ENCODE measurements at places on chromosomes 5 and 9.

DNA sequence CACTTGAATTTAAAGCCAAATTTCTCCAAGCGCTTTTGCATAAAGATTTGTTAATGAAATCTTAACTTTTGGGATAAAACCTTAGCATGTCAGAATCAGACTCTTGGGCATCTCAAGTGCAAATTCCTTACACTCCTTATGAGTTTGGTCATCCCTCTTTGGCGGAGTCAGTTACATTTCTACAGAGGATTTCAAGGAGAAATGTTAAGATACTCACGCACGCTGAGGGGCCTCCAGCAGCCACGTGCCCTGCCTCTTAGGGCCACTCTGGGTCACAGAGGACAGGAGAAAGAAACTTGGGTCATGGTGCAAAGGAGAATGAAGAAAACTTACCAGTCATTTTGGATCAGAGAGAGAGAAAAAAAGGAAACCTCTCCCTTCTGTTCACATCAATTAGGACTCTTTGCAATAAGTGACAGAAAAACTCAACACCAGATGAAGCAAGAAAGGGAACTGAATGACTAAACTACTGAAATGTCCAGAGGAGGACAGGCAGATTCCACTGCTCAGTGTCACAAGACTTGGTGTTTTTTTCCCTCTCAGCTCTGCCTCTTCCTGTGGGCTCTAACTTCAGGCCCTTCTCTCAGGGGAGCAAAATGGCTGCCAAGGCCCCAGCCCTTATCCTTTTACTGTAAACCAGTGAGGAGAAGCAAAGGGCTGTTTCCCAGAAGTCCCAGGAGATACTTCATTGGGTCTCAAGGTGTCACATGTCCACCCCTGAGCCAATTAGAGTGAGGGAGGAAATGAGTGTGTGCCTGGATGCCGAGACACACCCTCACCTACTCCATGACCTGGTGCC, 63.3 kb upstream of the NFIL3 start:
- no peak for DNase-seq

- no peak for DNase-seq
Measured at GRCh38 chr5:172123269-172123692, 64.7 kb downstream of the STK10 start.

DNA sequence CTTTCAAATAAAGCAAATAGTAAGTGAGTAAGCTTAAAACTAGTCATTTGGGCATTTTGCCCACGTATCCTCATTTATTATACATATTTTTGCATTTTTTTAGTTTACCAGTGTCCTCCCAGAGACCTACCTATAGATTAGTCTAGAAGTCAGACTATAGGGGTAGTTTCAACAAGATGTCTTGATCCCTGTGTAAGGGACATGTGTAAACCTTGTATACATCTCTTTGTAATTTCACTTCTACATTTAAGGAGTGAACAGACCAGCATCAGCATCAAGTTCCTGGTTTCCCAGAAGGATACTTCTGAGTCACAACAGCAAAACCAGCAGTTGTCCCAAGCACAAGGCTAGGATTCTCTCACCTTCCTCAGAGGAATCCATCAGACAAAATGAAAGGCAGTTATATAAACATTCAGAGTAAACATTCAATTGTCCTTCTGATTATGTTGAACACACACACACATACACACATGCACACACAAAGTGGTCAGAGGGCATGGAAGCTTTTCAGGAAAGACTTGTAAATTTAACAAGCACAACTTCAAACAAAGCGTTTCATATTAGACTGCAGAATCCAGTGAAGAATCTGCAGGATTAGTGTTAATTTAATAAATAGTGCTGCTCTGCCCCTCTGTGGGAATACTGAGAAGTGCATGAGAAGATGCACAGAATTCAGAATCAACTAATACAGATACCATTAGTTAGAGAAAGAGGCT, 55.4 kb downstream of the HINT1 start:
- no peak for DNase-seq

DNA sequence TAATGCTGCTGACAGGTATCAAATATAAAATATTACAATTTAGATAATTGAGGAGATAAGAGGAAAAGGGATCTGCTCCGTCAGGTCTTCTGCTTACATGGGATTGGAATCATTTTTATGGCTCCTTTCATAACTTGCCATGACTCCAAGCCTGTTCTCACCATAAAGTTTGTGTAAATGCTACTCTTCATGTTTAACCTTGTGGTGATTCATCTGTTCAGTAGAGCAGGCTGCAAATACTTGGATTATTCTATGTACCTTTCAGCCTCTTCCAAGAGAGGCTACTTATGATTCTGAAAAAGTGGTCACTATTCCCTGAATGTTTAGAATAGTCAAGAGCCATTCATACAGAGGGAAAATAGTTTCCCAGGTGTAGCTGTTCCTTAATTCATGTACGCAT, 66.9 kb downstream of the SLC44A1 start:
- no peak for DNase-seq

DNA sequence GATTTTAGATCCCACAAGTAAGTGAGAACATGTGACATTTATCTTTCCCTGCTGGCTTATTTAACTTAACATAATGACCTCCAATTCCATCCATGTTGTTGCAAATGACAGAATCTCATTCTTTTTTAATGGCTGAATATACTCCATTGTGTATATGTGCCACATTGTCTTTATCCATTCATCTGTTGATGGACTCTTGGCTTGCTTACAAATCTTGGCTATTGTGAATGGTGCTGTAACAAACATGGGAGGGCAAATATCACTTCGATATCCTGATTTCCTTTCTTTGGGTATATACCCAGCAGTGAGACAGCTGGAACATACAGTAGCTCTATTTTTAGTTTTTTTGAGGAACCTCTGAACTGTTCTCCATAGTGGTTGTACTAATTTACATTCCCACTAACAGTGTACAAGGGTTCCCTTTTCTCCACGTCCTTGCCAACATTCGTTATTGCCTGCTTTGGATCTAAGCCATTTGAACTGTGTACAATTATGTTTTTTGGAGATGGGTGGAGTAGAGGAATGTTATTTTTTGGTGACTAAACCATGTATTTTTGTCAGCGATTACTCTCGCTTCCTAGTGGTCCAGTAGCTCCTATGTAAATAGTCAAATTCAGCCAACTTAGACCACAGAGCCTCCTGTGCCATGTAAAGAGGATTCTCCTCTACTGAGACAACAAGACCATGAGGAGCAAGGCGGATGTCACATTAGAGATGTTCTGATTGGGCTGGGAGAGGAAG, 60.6 kb downstream of the TNFSF15 start:
- no peak for DNase-seq

DNA sequence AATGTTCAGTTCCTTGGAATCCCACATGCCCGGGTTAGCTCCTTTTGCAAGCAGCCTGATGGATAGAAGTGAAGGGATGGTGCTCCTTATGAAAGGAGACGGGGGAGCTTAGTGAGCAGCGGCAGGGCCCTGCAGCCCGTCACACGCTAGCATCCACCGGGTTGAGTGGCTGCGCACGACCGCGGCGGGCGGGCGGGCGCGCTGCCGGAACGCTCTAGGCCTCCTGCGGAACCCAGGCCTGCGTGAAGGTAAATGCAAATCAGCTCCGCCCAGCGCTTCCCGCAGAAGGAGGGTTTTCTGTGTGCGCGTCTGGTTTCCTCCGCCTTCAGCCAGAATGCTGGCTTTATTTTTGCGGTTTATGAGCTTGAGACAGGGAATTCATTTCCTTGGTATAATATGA, 19.8 kb downstream of the IL12B start:
- DNase-seq, result no peak

Data from activated CD8-positive, alpha-beta memory T cell treated with anti-CD3 and anti-CD28 coated beads for 4 hours (primary cell).